ENCODE measurements at places on chromosomes 1 and 21.

- DNase-seq: peak; percentile 61
These were observed 32.1 kb upstream of the KCNE1 start for GRCh38 chr21:34544032-34544496.

DNA sequence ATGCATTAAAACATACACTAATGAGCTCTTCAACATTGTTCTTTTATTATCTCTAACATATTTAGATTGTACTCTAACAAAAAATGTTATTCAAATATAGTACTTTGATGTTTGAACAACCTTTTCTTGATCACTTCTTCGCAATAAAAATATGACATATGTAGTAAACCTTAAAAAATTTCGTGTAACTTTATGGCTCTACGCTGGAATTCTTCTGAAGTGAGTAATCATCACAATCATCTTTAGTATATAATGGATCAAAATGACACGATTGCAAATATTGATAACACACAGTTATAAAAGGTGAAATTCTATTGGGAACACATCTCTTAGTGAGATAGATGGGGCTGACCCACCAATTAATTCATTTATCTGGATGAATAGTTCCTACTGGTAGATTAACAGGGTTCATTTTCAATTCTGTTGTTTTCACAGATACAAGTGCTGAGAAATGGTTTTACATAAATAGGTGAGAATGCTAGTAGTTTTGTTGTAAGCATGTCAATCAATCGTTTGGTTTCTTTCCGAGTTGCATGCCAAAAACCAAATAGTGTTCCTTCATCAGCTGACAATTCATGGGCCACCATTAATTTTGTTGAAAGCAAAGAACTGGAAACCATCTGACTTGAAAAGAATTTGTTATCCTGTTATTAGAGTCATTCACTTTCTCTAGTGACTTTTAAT lies 1.5 kb upstream of the ZMPSTE24 start:
- no peak for DNase-seq

- DNase-seq: no peak
These were observed 9.3 kb downstream of the ZBTB21 start for GRCh38 chr21:42000908-42001307.

DNA sequence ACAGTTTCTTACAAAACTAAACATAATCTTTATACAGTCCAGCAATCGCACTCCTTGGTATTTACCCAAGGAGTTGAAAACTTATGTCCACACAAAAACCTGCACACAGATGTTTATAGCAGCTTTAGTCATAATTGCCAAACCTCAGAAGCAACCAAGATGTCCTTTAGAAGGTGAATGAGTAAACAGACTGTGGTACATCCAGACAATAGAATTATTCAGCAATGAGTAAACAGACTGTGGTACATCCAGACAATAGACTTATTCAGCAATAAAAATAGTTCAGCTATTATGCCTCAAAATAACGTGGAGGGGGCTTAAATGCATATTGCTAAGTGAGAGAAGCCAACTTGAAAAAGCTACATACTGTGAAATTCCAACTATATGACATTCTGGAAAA lies 87.0 kb upstream of the GALNT2 start:
- no peak for DNase-seq

GRCh38 chr1:51385776-51386175 lies 55.4 kb upstream of the TTC39A start:
- DNase-seq: no peak

DNA sequence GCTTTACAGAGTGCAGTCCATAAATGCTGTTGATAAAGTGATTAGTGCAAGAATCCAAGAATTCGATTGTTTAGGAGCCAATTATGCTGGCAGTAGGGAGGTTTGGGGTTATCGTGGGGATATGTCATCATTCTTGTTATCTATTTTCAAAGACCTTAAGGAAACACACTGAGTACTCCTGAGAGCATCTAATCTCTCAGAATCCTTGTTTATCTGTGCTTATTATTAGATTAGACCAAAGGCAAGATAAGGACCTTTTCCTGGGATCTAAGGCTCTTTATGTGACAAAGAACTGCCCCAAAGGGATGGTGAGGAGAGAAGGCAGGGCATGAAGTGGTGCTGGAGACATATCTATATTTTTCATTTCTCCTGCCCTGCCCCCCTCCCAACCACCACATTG lies 139.1 kb downstream of the TSEN15 start:
- no peak for DNase-seq

- DNase-seq: no peak
These were observed 720 bp upstream of the F3 start for GRCh38 chr1:94542088-94542870.

DNA sequence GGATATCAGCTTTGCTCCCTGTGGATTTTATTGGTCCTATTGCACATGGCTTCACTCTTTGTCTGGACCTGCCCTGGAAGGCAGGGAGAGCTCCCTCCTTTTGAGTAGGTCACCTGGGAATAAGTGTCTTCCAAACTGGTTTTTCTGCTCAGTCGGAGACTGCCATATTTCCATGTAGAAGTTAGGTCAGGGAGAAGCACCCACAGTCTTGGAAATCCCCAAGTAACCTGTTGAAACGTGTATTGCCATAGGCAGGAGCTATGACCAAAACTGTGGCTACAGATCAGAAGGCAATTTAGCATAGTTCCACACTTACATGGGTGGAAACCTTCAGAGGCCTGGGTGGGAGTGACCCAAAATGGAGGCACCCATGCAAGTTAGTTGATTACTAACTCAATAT lies 3.5 kb upstream of the GNG12 start:
- DNase-seq: no peak

DNA sequence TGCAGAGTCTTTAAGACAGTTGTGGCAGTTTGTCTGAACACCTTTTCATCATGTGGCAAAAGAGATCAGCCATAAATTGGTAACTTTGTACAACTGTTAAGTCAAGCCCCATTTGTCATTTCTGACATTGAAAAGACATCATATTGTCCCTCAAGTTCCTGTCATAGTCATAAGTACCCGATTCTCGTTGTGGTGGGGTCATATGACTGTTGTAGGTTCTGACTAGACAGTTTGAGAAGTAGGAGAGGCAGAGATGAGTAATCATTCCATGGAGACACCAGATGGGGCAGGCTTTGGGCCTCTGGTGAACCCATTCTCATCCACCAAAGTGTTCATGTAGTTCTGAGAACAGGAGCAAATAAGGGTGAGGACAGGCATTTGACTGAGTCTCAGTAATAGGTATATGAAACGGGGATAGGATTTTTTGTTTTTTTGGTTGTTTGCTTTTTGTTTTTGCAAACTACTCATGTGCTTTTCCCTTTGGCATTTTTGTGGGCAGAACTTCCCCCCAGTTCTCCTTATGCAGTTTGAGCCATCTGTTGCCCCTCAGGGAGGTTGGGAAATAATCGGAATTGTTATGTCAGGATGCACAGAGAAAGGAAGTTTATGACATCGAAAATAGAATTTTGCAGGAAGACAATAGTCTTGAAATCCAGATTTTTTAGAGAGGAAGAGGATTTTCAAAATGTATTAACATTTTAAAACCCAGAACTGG lies 86.9 kb upstream of the KCNE2 start:
- DNase-seq: no peak

- DNase-seq: no peak
These were observed 301.3 kb downstream of the SIPA1L2 start for GRCh38 chr1:232328486-232329102.

- DNase-seq: peak; percentile 58
These were observed 90.2 kb downstream of the SPSB1 start for GRCh38 chr1:9382643-9383491.

GRCh38 chr1:221720545-221720944 lies 21.3 kb downstream of the DUSP10 start:
- no peak for DNase-seq

- no peak for DNase-seq
These were observed 5.4 kb upstream of the SIM2 start for GRCh38 chr21:36693489-36694030.

DNA sequence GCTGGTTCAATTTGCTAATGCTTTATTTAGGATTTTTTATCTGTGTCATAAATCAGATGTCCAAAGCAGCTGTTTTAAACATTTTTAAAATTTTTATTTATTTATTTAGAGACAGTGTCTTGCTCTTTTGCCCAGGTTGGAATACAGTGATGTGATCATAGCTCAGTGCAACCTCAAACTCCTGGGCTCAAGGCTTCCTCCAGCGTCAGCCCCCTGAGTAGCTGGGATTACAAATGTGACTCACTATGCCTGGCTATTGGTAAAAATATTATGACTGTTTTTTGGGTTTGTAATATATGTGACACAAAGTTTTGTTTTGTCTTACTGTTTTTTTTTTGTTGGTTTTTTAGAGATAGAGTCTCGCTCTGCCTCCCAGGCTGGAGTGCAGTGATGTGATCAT lies 11.8 kb downstream of the ZBED6 start:
- no peak for DNase-seq

GRCh38 chr1:193058529-193059281 lies 455 bp downstream of the UCHL5 start:
- peak; percentile 31 for DNase-seq

Data from NCI-H524 (cell line).